Muscle of back (tissue), 13 donors: ENCODE measurements at places on chromosomes 1 and 21. TPM values are rescaled to one million over a fixed set of nuclear protein-coding genes. Genes with fewer than 3 reads are reported as not detected.

RGS7 gene
- not detected for polyA plus RNA-seq

GJB5 gene
- polyA plus RNA-seq, result 4.2 TPM

LAD1 gene
- polyA plus RNA-seq, result 23.3 TPM

IL12RB2 gene
- polyA plus RNA-seq, result 3.7 TPM

DNA sequence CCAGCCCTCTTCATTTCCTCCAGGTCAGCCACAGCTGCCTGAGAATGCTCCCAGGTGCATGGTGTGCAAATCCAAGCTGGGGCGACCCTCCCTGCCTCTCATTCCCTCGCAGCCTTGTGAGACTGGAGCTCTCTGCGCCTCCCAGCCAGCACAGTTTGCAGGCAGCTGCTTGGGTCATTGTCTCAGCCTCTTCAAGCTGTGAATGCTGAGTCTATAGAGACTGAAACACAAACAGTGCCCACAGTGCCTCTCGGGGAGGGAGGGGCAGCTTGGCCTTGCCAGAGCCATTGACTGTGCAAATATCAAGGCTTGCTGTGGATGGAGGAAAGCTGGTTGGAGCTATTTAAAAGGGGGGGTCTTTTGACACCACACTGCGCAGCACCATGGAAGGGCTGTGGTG, 10.6 kb downstream of the PLXNA2 start:
- DNase-seq, result no peak

GRCh38 chr1:59511476-59512465, 214.9 kb downstream of the FGGY start:
- no peak for DNase-seq

GRCh38 chr1:107900090-107900945, 64.7 kb downstream of the VAV3 start:
- no peak for DNase-seq

- peak; percentile 50 for DNase-seq
These were observed 4.0 kb downstream of the WDR26 start for GRCh38 chr1:224430511-224431113.

DNA sequence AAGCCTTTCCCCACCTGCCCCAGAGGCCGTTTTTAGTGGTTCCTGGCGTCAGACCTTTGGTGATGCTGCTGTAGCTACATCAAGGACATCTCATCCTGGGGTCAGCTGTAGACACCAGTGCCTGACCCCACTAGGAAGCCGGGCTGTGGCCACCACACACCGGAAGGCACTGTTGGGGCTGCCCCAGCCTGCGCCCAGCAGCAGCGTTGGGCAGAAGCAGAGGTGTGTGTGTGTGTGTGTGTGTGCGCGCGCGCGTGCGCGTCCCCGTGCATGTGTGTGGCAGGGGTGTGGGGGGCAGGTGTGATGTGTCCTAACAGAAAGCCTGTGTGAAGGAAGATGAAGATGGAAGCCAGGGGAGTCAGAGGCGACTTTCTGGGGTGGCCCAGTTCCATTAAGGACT, 62.0 kb upstream of the COL6A1 start:
- DNase-seq, result no peak

GRCh38 chr1:190963321-190963720, 485.7 kb upstream of the BRINP3 start:
- peak; percentile 36 for DNase-seq

GRCh38 chr21:27622631-27623030, 655.7 kb upstream of the ADAMTS5 start:
- DNase-seq, result no peak

DNA sequence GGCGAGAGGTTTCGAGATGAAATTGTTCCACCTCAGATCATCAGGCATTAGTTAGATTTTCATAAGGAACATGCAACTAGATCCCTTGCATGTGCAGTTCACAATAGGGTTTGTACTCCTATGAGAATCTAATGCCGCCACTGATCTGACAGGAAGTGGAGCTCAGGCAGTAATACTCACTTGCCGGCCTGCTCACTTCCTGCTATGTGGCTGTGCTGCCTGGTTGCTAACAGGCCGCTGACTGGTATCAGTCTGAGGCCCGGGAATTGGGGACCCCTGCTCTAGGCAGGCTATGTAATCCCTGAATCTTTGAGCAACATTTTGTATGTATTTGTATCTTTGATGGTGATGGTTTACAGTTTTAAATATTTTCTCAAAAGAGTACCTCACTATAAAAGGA, 32.5 kb downstream of the XKR8 start:
- no peak for DNase-seq

DNA sequence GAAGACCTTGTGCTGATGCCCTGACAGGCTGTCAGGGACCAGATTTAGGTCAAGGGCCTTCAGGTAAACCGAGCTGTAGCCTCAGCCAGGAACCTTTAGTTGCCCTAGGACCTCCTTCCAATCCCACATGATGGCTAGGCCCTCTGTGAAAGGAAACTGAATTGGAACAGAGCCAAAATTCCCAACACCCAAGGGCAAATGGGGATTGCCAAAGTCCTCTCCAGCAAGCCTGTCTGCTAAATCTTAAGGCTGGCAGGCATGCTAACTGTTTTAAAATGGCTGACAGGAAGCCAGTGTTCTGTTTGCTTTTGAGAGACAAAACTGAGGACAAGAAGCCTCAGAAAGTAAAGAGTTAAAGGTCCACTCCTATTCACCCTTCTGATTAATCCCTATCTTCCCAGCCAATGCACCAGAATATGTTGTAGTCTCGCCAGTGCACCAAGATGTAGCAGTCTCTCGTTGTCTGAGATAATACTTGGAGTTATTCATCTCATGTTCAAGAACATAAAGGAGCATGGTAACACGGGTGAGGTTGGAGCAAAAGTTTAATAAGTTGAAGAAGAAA, 35.1 kb downstream of the MSTO1 start:
- no peak for DNase-seq

DNA sequence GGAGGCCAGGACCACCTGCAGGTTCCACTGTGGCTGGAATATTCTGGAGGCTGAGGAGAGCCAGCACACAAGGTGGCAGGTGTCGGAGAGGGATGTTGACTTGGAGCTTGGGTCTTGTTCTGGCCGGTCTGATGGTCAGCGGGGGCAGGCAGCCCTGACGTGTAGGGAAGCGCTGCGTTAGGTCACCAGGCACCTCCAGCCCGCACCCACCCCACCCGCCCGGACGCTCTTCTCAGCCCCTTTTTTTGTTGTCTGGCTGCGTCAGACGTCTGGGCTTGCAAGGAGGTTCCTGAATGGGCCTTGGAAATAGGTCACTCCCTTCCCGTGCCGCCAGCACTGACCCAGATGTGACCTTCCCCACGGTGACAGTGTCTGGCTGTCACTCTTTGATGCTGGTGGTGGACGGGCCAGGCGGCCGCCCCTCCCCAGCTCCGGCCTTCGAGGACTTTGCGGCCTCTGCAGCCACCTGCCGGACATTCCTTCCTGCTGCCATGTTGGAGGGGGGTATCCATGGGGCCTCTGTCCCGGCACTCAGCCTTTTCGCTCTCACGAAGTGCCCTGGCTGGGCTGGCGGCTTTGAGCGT, 30.1 kb downstream of the SPSB1 start:
- no peak for DNase-seq

DNA sequence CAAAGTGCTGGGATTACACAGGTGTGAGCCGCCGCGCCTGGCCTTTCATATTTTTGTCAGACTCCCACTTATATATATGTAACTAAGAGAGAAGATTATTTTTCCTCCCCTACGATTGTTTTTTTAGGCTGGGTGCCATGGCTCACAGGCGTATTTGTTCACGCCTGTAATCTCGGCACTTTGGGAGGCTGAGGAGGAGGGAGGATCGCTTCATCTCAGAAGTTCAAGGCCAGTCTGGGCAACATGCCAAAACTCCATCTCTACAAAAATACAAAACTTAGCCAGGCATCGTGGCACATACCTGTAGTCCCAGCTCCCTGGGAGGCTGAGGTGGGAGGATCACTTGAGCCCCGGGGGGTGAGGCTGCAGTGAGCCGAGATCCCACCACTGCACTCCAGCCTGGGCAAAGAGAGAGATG, 23.9 kb upstream of the ITLN2 start:
- no peak for DNase-seq

GRCh38 chr1:201696217-201696761, 132.7 kb upstream of the IPO9 start:
- peak; percentile 91 for DNase-seq

- DNase-seq, result no peak
These were observed 902 bp downstream of the AP4B1 start for GRCh38 chr1:113903501-113904292.
